ENCODE measurements at places on chromosomes 6 and 20.

GRCh38 chr6:110355727-110356126 lies 2.4 kb downstream of the METTL24 start:
- DNase-seq, result no peak

GRCh38 chr6:25007269-25007699 lies 71.5 kb upstream of the RIPOR2 start:
- no peak for DNase-seq

DNA sequence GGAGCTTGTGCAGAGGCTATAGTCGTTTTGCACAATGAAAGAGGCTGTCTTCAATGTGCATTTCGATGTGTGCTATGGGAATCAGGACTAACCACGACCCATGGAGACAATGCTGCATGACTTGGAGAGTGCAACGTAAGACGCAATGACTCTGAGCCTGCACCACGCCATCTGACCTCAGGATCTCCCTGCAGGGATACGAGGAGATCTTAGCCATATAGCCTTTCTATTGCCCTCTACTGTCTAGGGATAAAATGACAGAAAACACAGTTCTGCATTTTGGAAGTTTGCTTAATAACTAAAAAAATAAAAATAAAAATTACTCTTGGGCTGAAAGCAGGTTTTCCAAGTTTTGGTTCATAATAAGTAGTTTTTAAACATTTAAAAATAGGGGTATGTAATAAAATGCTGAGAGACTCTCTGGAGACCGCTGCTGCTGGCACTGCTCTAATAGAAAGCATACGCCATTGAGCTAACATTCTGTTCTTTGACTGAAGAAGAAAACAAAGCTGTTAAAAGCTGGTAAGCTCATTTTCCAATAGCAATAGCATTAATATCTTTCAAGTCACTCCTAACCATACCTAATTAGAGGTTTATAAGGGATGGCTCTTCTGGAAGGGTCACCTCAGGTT lies 87.2 kb downstream of the PDE7B start:
- DNase-seq, result no peak

- no peak for DNase-seq
These were observed 177.3 kb downstream of the LRFN2 start for GRCh38 chr6:40409716-40410397.

GRCh38 chr6:154895841-154896240 lies 99.3 kb upstream of the TIAM2 start:
- no peak for DNase-seq

DNA sequence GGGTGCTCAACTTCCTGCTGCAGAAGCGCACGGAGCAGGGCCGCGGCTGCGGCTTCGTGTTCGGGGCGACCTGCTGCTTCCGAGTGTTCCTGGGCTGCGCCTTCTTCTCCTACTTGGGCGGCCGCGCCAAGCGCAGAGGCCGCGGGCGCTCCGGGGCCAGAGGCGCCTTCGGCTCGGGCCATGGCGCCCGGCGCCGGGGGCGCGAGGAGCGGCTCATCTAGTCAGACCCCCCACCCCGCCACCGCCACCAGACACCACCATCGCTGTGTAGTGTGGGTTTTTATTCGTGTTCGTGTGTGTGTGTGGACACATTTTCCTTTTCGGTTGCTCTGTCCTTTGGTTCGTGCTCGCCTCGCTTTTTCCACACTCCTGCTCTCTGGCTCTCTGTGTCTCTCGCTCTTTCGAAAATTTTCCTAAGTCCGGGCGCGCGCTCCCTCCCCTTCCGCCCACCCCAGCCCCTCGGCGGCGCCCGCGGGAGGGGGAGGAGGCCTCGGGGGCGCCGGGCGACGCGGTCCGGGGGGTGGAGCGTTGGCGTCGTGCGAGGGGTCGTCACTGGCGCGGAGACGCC lies 38.1 kb downstream of the GNAS start:
- peak; percentile 56 for DNase-seq

Data from GF-D8 (cell line).